Non-pigmented ciliary epithelial cell (primary cell): ENCODE measurements at places on chromosomes 3 and 15.

- DNase-seq, result no peak
These were observed 151.8 kb upstream of the TSC22D2 start for GRCh38 chr3:150256318-150256717.

- no peak for DNase-seq
These were observed 167.2 kb upstream of the TLE3 start for GRCh38 chr15:70264738-70265465.

DNA sequence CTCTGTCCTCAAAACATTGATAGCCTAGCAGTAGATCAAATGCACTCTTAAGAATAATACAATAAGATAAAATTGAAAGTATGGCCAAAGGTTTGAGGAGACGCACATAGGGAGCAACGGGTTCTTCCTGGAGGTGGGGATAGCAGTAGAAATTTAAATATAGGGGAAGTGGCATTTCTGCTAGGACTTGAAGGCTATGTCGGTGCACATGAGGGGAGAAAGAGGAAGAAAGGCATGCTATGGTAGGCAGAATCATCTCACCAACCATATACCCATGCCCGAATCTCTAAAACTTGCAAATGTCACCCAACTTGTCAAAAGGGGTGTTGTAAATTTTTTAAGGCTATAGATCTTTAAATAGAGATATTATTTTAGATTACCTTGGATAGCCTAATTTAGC, 735.1 kb upstream of the LMCD1 start:
- no peak for DNase-seq

- DNase-seq, result no peak
These were observed 20.9 kb downstream of the IQSEC1 start for GRCh38 chr3:13052191-13052820.

DNA sequence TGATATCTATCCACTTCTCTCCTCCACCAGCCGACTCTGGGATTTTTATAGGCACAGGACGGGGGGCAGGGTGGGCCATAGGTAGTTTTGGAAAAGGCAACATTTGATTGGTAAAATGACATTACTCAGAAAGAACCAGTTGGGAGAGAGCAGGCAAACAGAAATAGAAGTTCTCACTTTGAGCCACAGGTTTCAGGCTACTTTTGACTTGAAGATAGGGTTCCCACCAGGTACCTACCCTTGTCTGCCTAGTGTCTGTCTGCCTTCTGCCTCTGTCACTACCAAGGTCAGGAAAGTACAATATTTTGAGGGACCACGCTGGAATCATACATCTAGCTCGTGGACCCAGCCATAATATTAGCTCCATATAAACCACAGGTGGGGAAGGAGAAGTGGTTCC, 412.9 kb upstream of the GRM7 start:
- no peak for DNase-seq

GRCh38 chr3:37054370-37054769, 61.1 kb downstream of the MLH1 start:
- DNase-seq, result no peak

DNA sequence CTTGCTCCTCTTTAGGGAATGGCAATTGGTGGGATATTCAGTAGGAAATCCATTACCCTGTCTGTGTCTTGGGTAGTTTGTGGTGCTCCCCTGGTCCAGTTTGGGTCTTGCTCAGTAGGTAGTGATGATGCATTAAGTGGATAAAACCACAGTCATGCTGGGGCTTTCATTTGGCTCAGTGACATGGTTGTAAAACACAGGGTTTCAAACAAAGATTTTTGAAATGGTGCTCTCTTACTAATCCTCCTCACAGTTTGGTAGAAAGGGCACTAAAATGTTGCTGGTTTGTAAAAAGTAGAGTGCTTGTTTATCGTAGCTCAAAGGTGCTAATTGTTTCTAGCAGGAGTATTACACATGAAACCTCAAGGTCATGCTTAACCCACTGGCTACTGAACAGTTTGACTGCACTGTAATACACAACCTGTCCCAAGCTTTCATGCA, 22.9 kb downstream of the BBX start:
- DNase-seq, result no peak

DNA sequence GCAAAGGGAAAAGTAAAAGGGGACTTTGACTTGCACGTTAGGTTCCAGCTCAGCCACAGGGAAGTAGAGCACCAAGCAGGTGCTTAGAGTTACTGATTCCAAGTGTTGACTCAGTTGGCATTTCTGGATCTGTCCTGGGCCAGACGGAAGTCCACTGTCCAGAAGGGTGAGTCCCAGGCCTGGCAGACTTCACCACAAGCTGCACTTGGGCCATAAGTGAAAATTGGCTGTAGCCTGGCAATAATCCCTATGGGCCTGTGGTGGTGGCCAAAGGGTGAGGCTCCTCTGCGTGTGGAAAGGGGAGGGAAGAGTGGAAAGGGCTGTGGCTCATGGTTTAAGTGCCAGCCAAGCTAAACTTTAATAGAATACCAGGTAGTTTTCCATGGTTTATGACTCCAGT, 121.5 kb downstream of the DTWD1 start:
- no peak for DNase-seq

DNA sequence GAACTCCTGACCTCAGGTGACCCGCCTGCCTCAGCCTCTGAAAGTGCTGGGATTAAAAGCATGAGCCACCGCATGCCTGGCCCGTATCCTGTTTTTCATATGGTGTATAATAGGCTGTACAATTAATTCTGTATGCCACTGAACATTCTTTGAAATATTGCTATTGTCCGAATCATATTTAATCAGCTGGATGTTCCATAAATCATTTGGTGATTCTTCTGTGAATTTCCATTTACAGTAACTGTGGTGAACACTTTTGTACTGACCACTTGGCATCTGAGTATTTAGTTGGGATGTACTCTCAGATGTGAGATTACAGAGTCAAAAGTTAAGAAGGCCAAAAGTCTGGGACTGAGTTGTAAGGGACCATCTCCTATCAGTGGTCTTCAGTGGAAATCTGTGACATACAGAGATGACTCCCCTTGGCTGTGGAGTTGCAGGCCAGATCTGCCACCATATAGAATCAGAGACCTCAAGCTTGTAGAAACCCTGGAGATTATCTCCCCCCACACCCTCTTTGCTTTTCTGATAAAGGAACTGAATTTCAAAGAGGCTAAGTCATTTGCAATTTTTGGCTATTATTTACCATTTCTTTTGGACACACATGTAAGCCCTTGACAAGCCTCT, 25.7 kb upstream of the DYNC1LI1 start:
- DNase-seq, result no peak
